H9 (cell line): ENCODE measurements at places on chromosomes 1 and 21. TPM values are rescaled to one million over a fixed set of nuclear protein-coding genes. Genes with fewer than 3 reads are reported as not detected.

The CTTNBP2NL gene
- 38.1 and 38.8 TPM in 2 replicates for total RNA-seq

The BRINP3 gene
- total RNA-seq: not detected in 2 replicates

The LCA5L gene
- 0.46 and 0.50 TPM in 2 replicates for total RNA-seq

The RXRG gene
- total RNA-seq: not detected in 2 replicates

The ANGPTL3 gene
- not detected in 2 replicates for total RNA-seq

The AUNIP gene
- 22.0 and 22.2 TPM in 2 replicates for total RNA-seq

The CCDC190 gene
- total RNA-seq: not detected in 2 replicates

The LCE1B gene
- total RNA-seq: not detected in 2 replicates

The KCNE2 gene
- total RNA-seq: 0.29 TPM in 1 of 2 replicates, not detected in the other

The AGL gene
- total RNA-seq: 23.7 and 24.0 TPM in 2 replicates

The FALEC gene
- total RNA-seq: not detected in 2 replicates

The ATXN7L2 gene
- total RNA-seq: 17.3 TPM in 2 replicates

The NBPF6 gene
- total RNA-seq: not detected in 2 replicates

The LINGO4 gene
- total RNA-seq: not detected in 2 replicates

The NUF2 gene
- total RNA-seq: 25.2 and 30.7 TPM in 2 replicates

The PDZK1 gene
- total RNA-seq: not detected in 2 replicates

The PTPN7 gene
- 0.22 and 0.72 TPM in 2 replicates for total RNA-seq

The LAMTOR2 gene
- 50.6 and 55.0 TPM in 2 replicates for total RNA-seq
